ENCODE measurements at places on chromosomes 1 and 21.

- DNase-seq: no peak
These were observed 10.7 kb downstream of the AMPD2 start for GRCh38 chr1:109630081-109630897.

- no peak for DNase-seq
These were observed 1.8 kb downstream of the MFN2 start for GRCh38 chr1:11982010-11982392.

DNA sequence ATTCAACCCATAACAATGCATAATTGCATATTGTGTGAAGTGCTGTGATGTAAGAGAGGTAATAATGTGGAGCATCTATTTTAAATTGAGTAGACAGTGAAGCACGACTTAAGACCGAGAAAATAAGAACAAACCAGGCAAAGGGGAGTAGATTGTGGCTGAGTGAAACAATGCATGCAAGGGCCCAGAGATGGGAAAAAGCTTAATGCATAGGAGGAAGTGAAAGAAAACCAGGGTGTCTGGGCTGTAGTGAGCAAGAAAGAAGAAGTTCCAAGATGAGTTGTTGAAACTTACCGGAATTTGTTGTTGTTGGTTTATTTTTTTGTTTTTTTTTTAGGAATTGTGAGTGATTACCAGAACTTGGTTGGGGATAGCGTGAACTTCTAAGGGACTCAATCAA lies 104.7 kb downstream of the SNX7 start:
- no peak for DNase-seq

- DNase-seq: no peak
These were observed 9.7 kb downstream of the CELA2B start for GRCh38 chr1:15485636-15486035.

- DNase-seq: no peak
These were observed 74.5 kb upstream of the B3GALT2 start for GRCh38 chr1:193260896-193261295.

DNA sequence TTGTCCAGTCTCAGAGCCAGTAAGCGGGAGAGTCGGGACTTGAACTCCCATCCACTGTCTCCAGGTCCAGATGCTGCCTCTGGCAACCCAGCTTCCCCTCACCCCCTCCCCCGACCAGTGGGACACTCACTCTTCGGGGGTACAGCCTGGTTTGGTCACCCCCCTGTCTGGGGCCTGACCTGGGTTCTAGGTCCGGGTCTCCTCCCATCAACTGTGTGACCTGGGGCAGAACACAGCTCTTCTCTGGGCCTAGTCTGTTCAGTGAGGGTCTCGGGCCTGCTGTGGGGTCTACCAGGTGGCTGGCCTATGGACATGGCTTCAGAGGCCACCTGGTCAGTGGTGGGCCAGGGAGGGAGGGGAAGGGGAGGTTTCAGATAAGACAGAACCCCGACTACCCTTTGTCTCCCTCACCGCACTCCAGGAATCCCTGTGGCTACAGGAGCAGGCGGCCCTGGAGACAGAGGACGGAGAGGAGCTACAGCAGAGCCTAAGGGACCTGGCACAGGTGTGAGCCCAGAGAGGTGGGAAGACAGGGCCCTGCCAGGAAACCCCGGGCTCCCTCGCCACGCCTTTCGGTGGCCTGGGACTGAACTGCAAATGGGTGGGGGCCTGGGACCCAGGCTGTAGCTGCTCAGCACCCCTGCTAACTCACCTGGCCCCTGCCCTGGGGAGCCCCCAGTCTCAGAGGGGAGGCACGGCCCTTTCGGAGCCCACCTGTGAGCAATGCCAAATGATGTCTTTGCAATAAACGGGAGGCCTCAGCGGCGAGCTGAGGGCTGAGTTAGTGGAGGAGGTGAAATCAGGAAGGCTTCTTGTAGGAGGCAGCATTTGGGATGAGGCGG lies 4.1 kb upstream of the NBPF3 start:
- no peak for DNase-seq

Data from AG08395 (cell line).